Cardiac atrium fibroblast (primary cell): ENCODE measurements at places on chromosomes 1 and 21. TPM values are rescaled to one million over a fixed set of nuclear protein-coding genes. Genes with fewer than 3 reads are reported as not detected.

The GRHL3 gene
- not detected in 2 replicates for total RNA-seq

The RIPK4 gene
- 5.1 and 12.3 TPM in 2 replicates for total RNA-seq

The TNNT2 gene
- not detected in 2 replicates for total RNA-seq

The ZSWIM5 gene
- total RNA-seq = under 0.01 and 0.16 TPM in 2 replicates

The LRRIQ3 gene
- 0.97 and 9.2 TPM in 2 replicates for total RNA-seq

The KRTAP21-2 gene
- total RNA-seq = not detected in 2 replicates

The SELE gene
- total RNA-seq = not detected in 2 replicates

The RSPH1 gene
- total RNA-seq = not detected in 2 replicates

The KRTAP19-5 gene
- total RNA-seq = not detected in 2 replicates

The HTR6 gene
- not detected in 2 replicates for total RNA-seq

The TP53BP2 gene
- total RNA-seq = 14.4 and 37.7 TPM in 2 replicates

The UTS2 gene
- total RNA-seq = not detected in 2 replicates

The CSMD2 gene
- 0.18 and 0.49 TPM in 2 replicates for total RNA-seq

The TDRD5 gene
- total RNA-seq = not detected in 2 replicates

The CLCNKA gene
- not detected in 2 replicates for total RNA-seq

The ELF3 gene
- not detected in 2 replicates for total RNA-seq

The SLC39A1 gene
- total RNA-seq = 91.7 and 96.9 TPM in 2 replicates

The GNL2 gene
- total RNA-seq = 27.3 and 32.6 TPM in 2 replicates

The DENND4B gene
- total RNA-seq = 6.8 and 7.4 TPM in 2 replicates

The WRAP73 gene
- total RNA-seq = 10.0 and 10.7 TPM in 2 replicates

The SV2A gene
- 1.3 and 3.4 TPM in 2 replicates for total RNA-seq

The PDPN gene
- 0.90 and 4.1 TPM in 2 replicates for total RNA-seq

The LRRC3 gene
- 3.6 and 3.7 TPM in 2 replicates for total RNA-seq

The EDARADD gene
- total RNA-seq = not detected in 2 replicates

The SPAG17 gene
- total RNA-seq = not detected in 2 replicates

The ZFP69B gene
- total RNA-seq = 2.3 and 3.9 TPM in 2 replicates

The RAB29 gene
- total RNA-seq = 13.4 and 20.6 TPM in 2 replicates

The MCOLN3 gene
- not detected in 2 replicates for total RNA-seq

The OR2T33 gene
- not detected in 2 replicates for total RNA-seq

The HOOK1 gene
- total RNA-seq = not detected in 2 replicates

The PROK1 gene
- not detected in 2 replicates for total RNA-seq
